COR-L47 (cell line): ENCODE measurements at places on chromosomes 1 and 21.

- DNase-seq, result no peak
Observed at GRCh38 chr1:4149831-4150230, 249.8 kb upstream of the C1orf174 start.

GRCh38 chr1:81437213-81437612 is 363.5 kb upstream of the ADGRL2 start:
- DNase-seq, result no peak

- no peak for DNase-seq
Observed at GRCh38 chr1:204947338-204947737, 76.7 kb downstream of the NFASC start.

GRCh38 chr1:59520194-59520593 is 223.3 kb downstream of the FGGY start:
- DNase-seq, result no peak

DNA sequence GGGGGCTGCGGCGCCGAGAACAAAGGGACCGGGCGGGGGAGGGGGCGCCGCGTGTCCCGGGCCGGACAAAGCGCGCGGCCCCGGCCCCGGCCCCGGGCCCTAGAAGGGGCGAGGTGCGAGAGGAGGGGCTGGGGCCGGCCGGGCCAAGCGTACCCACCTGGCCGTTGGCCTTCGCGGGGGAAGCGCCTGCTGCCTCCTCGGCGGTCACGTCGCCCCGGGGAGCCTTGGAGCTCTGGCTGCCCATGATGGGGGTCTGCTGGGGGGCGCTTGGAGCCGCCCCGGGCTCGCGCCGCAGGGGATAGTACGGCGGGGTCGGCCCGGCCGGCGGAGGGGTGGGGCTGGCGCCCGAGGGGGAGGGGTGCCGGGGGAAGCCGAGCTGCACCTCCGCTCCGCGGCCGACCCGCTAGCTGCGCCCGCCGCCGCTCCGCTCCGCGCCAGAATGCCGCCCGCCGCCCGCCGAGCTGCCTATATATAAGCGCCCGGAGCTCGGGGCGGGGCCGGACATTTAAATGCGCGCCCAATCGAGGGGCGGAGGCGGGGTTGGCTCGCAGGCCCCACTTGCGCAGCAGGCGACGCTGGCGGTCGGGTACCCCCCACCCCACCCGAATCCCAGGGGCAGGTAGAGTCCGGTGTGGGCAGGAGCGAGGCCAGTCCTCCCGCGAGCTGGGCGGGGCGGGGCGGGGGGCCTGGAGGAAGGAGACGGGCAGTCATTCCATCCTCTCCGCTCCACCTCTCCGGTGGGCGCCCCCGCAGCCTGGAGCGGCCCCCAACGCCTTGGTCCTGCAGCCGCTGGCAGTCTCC is at the start of gene MARCKSL1:
MARCKSL1 (minus strand) TSS at position 444 of the 801 bp plus-strand sequence; CDS start at position 244, 200 bp downstream.
- DNase-seq, result peak; percentile 73

- DNase-seq, result no peak
Observed at GRCh38 chr1:172670316-172670715, 11.4 kb downstream of the FASLG start.

DNA sequence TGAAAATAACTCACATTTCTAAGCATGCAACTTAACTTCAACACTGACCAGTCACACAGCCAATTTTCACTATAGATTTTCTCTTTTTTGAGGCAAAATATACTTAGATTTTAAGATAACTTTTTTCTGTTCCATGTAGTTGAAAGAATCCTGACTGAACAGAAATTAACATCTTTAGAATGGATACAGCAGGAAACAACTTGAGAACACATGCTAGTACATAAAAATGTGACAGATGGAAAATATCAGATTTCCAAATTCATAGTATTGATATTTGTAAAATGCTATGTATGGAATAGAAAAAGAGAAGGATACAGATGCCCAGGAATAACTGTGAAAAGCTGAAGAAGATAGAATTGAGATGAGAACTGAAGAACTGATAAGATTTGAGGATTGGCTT is 1270.6 kb downstream of the KCNT2 start:
- no peak for DNase-seq

DNA sequence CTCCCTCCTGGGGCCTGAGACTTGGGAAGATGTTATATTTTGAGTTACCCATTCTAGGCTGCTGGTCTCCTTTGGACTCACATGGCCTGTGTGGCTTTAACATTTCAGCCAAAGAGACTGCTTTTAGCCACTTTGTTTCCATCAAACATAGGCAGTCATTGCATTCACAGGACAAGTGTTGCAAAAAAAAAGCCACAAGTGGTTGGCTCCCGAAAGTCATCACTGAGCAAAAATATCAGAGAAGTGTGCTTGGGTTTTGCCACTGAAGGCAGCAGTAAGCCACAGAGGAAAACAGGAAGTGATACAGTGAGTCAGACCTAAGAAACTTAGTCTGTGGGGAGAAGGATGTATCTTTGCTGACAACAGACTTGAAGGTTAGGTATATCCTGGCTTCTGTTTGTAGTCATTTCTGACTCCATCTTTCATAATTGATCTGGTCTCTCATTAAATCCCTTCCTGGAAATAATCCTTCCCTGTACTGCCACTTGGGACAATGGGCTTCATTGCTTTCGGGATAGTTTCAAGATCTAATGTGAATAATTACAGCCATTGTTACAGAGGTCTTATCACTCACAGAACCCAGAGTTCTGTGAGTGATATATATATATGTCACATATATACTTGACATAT is 80.9 kb downstream of the COLGALT2 start:
- DNase-seq, result no peak

- DNase-seq, result no peak
Observed at GRCh38 chr1:172727956-172728603, 69.2 kb downstream of the FASLG start.

GRCh38 chr1:169146576-169147214 is 40.2 kb downstream of the ATP1B1 start:
- no peak for DNase-seq

DNA sequence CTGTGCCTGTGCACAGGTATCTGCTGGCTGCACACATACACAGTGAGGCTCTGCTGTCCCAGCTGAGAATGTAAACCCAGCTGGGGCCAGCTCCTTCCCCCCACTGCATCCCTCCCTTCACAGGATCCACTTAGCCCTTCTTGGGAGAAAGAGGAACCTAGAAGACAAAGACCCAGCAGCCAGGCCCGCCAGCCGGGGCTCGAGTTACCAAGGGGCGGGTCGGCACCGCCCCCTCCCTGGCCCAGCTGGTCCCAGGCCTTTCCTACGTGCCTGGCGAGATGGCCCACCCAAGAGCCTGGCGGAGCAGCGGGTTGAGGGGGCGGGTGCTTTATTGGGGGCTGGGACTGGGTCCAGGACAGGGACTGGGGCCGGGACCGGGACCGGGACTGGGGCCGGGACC is 2.1 kb downstream of the SH3BGRL3 start:
- no peak for DNase-seq

DNA sequence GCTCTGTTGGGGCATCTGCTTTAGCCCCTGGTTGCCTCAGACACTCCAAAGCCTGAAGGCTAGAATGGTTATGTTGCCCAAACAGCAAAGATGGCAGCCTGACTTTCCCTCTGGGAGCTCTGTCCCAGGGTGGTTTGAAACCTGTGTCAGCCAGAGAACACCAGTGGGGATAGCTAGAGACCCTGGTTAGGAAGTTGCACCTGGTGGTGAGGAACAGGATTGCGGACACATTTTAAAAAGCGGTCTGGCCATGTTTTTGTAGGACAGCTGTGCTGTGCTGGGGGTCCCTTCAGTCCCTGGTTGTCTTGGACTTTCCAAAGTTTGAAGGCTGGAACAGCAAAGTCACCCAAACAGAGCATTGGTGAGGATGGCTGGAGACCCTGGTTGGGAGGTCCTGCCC is 87.8 kb downstream of the DNM3 start:
- DNase-seq, result no peak

- DNase-seq, result no peak
Observed at GRCh38 chr21:41065539-41065938, 102.4 kb upstream of the BACE2 start.

GRCh38 chr1:195971589-195971988 is 636.7 kb downstream of the KCNT2 start:
- DNase-seq, result no peak

- DNase-seq, result no peak
Observed at GRCh38 chr1:94580367-94581115, 39.0 kb upstream of the F3 start.

- no peak for DNase-seq
Observed at GRCh38 chr1:18340787-18341186, 139.9 kb upstream of the KLHDC7A start.

DNA sequence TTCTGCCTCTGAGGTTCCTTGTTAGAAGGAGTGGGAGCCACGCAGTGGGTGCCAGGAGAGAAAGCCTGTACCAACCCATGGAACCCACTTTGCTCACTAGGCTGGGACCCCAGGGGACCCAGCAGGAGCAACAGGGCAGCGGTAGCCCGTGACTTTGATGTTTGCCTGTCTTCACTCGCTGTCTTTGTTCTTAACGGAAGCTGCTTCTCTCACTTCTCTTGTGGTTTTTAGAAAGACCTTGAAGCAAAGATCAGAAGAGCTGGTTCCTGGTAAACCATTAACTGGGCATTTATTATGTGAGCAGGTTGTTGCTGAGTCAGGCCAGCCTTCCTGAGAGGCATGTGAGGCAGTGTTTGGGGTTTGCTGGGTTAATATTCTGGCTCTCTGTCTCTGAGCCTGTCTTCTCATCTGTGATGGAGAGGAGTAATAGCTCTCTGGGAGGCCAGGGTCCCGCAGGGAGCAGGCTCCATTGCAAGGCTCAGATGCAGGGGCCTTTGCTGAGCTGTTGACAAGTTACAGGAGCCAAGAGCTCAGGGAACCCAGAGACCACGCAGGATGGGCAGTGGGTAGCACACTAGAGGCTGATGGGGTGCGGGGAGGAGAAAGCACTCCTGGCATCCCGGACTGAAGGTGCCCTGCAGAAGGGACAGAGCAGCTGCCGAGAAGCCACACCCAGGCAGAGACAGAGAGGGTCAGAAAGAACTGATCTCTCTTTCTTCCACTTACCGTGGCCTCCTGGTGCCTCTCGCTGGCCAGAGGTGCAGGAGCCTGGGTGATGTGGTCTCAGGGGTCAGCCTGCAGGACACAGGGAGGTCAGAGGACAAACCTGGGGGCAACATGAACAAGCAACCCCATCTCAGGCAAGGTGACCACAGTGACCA is 367.5 kb upstream of the C1orf174 start:
- DNase-seq, result no peak

DNA sequence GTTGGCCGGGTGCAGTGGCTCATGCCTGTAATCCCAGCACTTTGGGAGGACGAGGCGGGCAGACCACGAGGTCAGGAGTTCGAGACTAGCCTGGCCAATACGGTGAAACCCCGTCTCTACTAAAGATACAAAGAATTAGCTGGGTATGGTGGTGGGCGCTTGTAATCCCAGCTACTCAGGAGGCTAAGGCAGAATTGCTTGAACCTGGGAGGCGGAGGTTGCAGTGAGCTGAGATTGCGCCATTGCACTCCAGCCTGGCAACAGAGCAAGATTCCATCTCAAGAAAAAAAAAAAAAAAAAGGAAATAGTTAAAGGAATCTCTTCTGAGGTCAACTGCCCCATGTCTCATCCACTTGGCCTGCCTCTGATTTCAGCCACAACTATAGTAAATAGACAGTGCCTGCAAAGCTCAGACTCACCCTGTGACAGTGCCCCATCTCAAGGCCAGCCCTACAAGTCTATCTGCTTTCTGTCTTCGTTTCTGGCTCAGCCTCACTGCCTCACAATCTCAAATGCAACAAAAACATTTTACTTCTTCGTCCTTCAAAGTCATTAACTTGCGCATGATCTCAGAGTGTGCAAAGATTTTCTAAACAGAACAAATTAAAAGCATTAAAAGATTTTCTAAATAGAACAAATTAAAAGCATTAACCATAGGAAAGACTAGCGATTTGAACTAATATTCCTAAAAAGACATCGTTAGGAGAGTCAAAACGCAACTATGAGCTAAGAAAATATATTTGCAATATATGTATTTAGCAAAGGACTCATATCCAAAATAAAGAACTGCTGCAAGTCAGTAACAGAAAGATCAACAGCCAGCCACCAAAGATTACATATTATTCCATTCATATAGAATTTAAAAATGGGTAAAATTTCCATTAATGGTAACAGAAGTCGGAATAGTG is 65.0 kb upstream of the PRDX6 start:
- DNase-seq, result no peak

DNA sequence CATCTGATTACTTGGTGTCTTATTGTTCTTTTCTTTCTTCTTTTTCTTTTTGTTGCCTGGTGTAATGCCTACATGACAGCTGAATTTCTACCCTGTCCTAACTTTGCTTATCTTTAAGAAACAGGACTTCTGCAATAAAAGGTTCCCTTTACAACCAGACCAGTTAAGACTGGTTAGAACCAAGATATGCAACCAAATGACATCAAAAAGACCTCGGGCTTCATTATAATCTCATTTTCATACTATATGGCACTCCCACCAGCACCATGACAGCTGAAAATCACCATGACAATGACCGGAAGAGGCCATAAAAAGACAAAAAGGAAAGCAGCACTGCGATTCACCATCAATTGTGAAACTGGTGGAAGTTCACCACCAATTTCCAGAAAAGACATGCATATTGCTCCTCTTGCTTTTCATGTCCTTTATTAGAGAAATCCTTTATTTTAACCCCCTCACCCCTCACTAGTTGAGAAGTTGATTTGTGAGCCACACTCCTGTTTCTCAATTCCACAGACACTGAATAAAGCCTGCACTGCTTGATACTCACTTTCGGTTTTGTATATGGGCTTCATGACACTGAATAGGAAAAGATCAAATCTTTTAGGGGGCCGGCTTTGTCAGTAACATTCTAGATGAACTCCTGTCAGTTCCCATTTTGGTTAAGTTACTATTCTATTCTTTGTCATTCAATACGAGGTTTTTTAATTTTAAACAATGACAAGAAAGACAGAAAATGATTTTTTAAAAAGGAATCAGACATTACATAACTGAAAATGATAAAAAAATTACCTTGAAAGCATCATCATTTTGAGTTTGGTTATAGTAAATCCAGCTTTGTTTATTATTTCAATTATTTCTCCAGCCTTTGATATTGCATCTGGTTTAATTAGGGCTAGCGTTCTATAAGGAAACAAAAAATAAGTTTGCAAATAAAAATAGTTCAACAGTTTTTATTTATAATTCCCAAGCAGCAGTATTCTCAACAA is 58.1 kb downstream of the NME7 start:
- DNase-seq, result peak; percentile 30

- peak; percentile 5 for DNase-seq
Observed at GRCh38 chr1:17207966-17208418, 3.1 kb downstream of the PADI1 start.

DNA sequence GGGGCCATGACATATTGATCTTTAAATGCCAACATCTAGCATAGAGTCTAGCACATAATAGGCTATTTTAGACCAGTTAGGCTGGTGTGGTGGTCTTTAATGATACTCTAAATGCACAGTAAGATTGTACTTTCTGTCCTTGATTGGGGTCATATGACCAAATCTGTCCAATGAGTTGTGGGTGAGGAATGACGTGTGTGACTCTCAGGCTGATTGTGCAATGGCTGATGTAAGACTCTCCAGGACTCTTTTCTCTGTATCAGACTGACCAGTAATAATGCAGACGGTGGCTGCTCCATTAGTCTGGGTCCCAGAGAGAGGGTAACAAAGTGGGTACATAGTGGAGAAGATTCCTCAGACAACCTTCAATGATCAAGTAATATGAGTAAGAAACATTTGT is 541.6 kb upstream of the CAMK1G start:
- no peak for DNase-seq
